ENCODE measurements at places on chromosomes 3 and 15. TPM values are rescaled to one million over a fixed set of nuclear protein-coding genes. Genes with fewer than 3 reads are reported as not detected.

The WNT5A gene
- 13.1 TPM for total RNA-seq

The MCF2L2 gene
- 0.58 TPM for total RNA-seq

The CHMP2B gene
- total RNA-seq: 22.0 TPM

The LINGO1 gene
- total RNA-seq: 0.09 TPM

The NEK4 gene
- total RNA-seq: 5.9 TPM

The FGD5 gene
- total RNA-seq: 1.8 TPM

The PSTPIP1 gene
- total RNA-seq: 0.85 TPM

The CLSTN2 gene
- total RNA-seq: 0.58 TPM

The HHLA2 gene
- total RNA-seq: not detected

The NCKIPSD gene
- 20.1 TPM for total RNA-seq
